ENCODE measurements at places on chromosomes 12 and 14.

GRCh38 chr14:104968541-104969401, 9.4 kb downstream of the AHNAK2 start:
- no peak for DNase-seq

- no peak for DNase-seq
These were observed 66.0 kb upstream of the YARS2 start for GRCh38 chr12:32821710-32822109.

GRCh38 chr14:69572841-69573135, 1.9 kb downstream of the CCDC177 start:
- DNase-seq = no peak

DNA sequence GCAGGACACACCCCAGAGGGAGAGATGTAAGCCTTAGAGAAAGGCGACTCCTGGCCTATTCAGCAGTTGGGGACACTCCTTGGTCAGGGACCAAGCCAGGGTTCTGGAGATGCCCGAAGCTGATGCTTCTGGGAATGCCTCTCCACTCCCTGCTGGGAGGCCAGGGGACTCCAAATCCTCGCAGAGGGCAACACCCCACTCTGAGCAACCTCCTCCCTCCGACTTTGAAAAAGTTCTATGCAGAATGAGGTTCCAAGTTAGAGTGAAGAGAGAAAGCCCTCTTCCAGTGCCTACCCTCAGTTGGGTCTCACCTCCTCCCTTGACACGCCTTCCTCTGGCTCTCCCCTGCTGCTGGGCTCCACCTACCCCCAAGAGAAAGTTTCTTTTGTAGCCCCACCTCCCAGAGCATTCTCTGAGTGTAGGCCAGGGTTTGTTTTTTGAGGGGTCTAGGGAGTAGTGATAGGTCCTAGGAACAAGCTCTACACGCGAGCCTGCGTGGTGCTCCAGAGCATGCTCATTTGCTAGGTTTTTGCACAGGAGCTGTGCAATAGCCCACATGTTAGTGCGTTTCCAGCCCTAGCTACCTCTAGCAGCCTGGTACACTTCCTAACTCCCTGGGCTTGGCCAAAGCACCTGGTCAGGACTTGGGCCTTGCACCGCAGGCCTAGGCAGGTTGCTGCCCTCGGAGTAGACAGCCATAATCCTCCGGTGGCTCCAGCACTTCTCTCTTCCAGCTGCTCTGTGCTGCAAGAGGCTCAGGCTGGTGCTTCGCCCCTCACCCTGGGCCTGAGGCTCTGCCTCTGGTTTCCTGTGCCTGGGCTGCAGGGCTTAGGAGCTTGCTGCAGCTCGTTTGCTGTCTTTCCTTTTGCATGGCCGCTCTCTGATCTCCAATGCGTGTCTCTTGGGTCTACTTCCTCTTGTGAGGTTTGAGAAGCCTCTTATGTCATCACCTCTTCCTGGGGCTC, 590 bp upstream of the CEBPE start:
- DNase-seq = peak; percentile 21

GRCh38 chr12:89883630-89884389, 175.2 kb upstream of the ATP2B1 start:
- no peak for DNase-seq

DNA sequence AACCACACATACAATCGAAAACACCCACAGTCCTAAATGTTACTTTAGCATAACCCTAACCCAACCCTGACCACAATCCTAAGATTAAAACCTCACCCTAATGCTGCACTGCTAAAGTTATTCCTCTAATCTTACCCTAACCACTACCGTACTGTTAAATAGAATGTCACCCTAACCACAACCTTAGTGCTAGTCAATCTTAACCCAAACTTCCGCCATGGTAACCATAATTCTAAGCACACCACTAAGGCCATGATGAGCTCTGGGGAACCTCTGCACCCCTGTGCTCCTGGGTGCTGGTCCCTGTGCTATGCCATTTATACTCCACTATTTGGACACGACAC, 38.0 kb downstream of the LTBP2 start:
- DNase-seq = no peak

- DNase-seq = no peak
These were observed 14.2 kb downstream of the RPS6KL1 start for GRCh38 chr14:74908861-74909341.
